ENCODE measurements at places on chromosomes 2 and 18.

- DNase-seq = no peak
These were observed 13.3 kb upstream of the TCF7L1 start for GRCh38 chr2:85119900-85120299.

DNA sequence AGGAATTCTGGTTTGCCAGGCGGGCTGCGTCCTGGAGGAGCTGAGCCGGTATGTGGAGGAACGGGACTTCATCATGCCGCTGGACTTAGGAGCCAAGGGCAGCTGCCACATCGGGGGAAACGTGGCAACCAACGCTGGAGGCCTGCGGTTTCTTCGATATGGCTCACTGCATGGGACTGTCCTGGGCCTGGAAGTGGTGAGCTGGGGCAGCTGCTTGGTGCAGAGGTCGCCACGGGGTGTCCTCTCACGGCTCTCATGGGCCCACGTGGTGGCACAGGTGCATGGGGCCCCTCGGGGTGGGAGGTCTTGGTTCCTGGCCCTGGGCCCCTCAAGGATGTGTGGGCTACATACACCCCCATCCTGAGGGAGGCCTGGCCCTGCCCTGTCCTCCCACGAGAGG is 9.2 kb downstream of the D2HGDH start:
- no peak for DNase-seq

DNA sequence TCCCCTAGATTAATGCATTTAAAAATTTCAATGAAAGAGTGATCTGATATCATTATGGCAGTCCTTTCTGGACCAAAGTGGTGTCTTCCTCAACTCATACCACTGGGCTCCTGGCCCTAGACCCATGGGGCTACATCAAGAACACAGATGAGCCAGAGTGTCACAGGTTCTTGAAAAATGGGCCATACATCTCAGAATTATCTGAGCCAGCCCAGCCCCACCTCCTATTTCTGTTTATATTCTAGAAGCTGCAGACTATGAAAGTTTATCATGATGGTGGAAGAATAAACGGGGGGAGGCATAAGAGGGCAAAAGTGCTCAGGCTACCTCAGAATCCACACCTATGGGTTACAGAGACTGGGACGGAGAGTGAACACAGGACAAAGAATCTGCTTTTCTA is 120.6 kb upstream of the TACR1 start:
- DNase-seq = no peak

- DNase-seq = no peak
These were observed 39.7 kb downstream of the SH3RF3 start for GRCh38 chr2:109168716-109169115.

DNA sequence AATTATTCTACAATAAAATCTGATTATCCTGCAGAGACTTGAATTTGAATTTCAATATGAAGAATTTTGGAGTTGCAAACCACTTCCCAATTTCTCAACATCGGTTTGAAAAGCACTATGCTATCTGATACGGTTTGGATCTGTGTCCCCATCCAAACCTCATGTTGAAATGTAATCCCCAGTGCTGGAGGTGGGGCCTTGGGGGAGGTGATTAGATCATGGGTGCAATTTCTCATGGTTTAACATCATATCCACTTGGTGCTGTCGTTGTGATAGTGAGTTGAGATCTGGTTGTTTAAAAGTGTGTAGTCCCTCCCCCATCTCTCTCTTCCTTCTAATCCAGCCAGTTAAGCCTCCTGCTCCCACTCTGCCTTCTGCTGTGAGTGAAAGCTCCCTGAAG is 205.7 kb downstream of the NBAS start:
- no peak for DNase-seq

- DNase-seq = no peak
These were observed 255.1 kb upstream of the LINC00305 start for GRCh38 chr18:64403784-64404503.

GRCh38 chr18:49020129-49020528 is 69.4 kb upstream of the SMAD7 start:
- DNase-seq = no peak

DNA sequence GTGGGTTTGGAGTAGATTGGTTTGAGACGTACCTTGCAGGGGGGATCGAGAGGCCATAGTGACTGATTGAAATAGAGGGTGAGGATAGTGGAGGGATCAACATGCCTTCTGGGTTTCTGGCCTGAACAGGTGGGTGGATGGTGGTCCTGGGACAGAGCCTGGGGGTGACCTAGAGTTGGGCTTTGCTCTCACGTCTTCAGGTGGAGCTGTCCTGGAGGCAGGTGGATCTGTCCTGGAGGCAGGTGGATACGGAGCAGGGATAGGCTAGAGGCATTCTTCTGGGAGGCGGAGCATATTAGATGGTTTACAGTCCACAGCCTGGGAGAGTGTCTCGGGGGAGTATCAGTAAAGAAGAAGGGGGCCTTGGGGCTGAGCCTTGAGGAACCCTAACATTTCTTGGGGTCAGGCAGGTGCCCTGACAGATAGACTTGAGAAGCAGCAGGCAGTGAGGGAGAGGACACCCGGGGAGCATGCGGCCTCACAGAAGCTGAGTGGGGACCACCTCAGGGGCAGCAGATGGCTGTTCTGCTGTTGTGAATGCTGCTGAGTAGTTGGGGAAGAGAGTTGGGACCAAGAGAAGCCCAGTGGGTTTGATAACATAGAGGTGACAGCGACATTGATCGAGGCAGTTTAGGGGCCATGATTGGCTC is 1.6 kb downstream of the CAPN10 start:
- no peak for DNase-seq

- no peak for DNase-seq
These were observed 41.7 kb downstream of the EHBP1 start for GRCh38 chr2:62747169-62747568.
